ENCODE measurements at places on chromosomes 5 and 9.

DNA sequence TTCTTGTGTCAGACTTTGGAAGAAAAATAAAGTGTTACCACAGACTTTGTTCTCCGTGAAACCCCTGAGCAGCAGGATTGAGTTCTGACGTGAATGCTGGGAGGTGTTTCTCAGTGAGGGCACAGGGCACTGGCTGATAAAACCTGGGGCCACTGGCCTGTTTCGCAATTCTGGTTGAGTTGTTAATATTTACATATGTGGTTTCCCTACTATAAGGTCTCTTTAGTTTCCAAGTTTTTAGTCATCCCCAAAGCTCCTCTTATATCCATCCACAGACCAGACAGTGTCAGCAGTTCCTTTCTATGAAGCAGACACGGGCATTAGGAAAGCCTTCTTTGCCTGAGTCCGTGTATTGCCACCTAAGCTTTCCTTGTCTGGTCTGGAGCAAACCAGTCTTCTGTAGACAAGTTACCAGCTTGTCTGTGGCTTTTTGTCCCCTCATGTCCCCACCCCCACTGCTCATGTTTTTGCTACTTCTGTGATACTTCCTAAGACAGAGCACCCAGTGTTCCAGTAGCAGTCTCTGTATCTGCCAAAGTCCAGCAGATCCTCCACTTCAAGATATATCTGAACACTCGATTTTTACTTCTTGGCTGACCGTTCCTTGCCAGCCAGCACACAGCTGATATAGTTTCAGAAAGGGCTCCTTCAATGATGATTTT, 42.0 kb downstream of the ACO1 start:
- DNase-seq, result peak; percentile 46
- H3K36me3 ChIP-seq, result peaks cover 12% of the 10 kb centered on the region
- H3K27me3 ChIP-seq, result no peaks in the 10 kb centered on the region
- H3K4me3 ChIP-seq, result no peak overlapping the region
- H3K4me1 ChIP-seq, result peaks cover 22% of the 10 kb centered on the region

DNA sequence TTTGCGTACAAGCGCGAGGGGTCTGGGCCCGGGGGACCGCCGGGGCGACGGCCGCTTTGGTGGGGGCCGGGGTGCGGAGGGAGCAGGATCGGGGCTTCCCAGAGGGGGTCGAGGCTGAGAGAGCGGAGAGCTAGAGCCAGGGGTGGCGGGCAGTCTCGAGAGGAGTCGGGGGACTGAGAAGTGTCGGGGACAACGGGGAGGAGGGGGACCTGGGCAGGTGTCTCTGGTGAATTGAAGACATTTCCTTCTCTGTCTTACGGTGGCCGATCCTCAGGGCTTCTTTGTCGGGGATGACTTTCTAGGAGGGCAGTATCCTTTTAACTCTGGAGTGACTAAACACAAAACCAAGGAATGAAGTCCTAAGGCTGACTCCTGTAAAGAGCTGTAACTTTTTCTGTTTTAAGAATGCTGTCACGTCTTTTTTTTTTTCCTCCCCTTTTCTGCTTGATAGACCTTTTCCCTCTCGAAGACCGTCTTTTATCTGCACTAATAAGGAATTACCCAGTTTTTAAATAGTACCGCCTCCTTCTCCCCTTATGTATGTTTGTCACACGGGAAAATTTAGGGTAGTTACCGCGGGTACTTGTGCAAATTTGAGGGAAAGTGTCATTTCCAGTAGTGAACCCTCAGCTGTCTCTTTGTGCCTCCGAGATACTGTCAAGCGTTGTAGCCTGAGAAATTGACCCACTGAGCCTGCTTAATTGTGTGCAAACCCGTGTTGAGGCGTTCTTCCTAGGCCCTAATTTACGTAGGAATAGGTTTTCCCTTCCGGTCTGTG, 822 bp downstream of the DENND4C start:
- H3K36me3 ChIP-seq, result no peaks in the 10 kb centered on the region
- H3K27ac ChIP-seq, result peak overlapping the region; percentile 99
- DNase-seq, result peak; percentile 47

- DNase-seq, result no peak
- H3K27ac ChIP-seq, result no peak overlapping the region
- H3K36me3 ChIP-seq, result no peaks in the 10 kb centered on the region
Measured at GRCh38 chr5:113190347-113190746, 213.7 kb downstream of the DCP2 start.

GRCh38 chr5:138391859-138392386, 39.4 kb downstream of the KDM3B start:
- DNase-seq, result no peak
- peaks cover 49% of the 10 kb centered on the region for H3K36me3 ChIP-seq

- DNase-seq, result no peak
- no peaks in the 10 kb centered on the region for H3K4me1 ChIP-seq
- no peaks in the 10 kb centered on the region for H3K36me3 ChIP-seq
- H3K27me3 ChIP-seq, result no peaks in the 10 kb centered on the region
- no peak overlapping the region for H3K4me3 ChIP-seq
- no peak overlapping the region for H3K27ac ChIP-seq
Measured at GRCh38 chr9:114473447-114473801, 31.8 kb downstream of the WHRN start.

- H3K27me3 ChIP-seq, result no peaks in the 10 kb centered on the region
- DNase-seq, result no peak
- no peak overlapping the region for H3K4me3 ChIP-seq
- no peak overlapping the region for H3K27ac ChIP-seq
- H3K4me1 ChIP-seq, result no peaks in the 10 kb centered on the region
- H3K36me3 ChIP-seq, result no peaks in the 10 kb centered on the region
Measured at GRCh38 chr5:33272288-33272687, 168.5 kb upstream of the TARS1 start.

- no peak for DNase-seq
- no peaks in the 10 kb centered on the region for H3K27me3 ChIP-seq
- no peak overlapping the region for H3K4me3 ChIP-seq
- no peaks in the 10 kb centered on the region for H3K4me1 ChIP-seq
- no peaks in the 10 kb centered on the region for H3K36me3 ChIP-seq
Measured at GRCh38 chr5:119316906-119317305, 38.9 kb upstream of the TNFAIP8 start.
